ENCODE measurements at places on chromosomes 2 and 18.

DNA sequence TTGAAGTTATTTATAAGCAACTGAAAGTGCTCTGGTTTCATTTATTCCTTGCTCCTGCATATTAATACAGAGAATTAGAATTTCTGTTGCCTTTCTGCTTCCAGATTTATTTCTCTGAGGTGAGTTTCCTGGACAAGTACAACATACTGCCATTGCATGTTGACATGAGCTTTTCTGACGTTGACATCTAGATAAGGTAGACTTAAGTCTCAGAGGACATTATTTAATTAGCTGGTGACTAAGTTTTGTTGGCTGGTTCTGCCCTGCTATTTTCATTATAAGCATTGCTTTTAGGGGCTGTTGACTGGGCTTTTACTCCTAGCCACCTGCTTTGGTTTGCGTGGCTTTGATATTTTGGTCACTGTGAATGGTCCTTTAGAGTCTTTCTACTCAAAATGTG, 282.9 kb upstream of the SPRED2 start:
- DNase-seq, result no peak

GRCh38 chr2:222336442-222336841, 37.6 kb upstream of the PAX3 start:
- DNase-seq, result no peak

DNA sequence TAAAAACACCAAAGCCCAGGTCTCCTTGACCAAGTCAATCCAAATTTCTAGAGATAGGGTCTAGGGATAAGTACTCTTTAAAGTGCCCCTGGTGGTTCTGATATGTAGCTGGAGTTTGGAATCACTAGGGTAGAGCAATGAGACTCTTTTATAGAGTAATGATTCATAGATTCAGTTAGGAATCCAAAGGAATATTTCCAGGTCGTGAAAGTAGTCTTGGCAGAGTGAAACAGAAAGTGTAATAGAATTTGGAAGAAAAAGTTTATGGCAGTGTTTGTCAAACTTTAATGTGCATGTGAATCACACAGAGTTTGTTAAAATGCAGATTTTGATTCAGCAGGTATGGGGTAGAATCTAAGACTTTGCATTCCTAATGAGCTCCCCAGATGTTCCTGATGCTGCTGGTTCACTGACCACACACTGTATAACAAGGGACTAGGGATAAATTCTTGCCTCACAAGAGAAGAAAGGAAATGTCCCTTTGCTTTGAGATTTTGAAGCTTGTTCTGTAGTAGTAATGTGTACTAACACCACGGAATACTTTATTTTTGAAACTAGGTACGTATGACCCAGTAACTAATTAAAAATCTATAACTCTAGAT, 1.8 kb downstream of the UPP2 start:
- DNase-seq, result no peak

DNA sequence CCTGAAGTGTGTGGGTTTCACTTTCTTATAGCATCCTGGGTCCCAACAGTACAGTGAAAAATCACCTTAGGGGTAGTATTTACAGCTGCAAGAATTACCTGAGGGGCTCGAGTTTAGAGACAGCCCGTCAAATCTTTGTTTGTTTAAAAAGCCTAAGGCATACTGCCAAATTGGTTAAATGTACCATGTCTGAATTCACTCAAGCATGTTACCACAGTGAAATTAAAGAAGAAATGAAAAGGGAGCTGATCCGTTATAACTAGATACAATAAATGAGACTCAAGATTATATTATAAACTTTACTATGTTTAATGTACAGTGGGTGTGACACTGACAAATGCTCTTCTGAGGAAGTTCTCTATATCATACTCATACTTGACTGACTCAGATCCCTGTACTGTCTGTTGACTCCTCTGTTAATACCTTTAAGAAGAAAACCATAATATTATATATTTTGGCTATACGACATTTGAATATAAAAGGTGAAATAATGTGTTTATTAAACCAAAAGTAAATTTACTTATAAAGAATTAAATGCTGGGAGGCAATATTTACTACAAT, 107.3 kb downstream of the TMEFF2 start:
- no peak for DNase-seq

- DNase-seq, result no peak
Observed at GRCh38 chr2:174669336-174669735, 71.7 kb upstream of the WIPF1 start.

DNA sequence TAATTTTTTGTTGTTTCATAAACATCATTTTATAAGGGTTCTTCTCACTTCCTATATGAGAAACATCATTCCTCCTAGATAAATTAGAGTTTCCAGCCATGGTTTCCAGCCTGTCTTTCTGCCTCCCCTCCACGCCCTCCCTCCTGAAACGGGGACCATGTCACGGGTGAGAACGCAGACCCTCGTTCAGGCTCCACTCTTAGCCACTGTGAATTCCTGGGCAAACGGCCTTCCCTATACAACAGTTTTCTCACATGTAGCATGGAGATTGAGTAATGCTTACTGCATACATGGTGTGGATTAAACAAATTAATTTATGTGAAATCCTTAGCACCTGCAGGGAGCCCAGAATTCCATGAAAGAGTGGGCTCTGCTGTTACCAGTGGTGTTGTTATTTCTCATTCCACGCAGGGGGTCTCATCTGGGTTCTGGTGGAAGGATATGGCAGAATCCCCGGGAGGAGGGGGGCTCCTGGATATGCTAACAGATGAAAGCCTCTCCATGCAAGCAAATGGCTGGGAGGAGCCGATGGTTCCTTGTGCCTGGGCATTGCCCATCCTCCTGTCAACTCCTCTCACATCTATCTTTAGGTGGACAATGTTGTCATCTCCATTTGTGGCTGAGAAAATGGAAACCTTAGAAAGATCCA, 54.0 kb upstream of the TWIST2 start:
- DNase-seq, result no peak

DNA sequence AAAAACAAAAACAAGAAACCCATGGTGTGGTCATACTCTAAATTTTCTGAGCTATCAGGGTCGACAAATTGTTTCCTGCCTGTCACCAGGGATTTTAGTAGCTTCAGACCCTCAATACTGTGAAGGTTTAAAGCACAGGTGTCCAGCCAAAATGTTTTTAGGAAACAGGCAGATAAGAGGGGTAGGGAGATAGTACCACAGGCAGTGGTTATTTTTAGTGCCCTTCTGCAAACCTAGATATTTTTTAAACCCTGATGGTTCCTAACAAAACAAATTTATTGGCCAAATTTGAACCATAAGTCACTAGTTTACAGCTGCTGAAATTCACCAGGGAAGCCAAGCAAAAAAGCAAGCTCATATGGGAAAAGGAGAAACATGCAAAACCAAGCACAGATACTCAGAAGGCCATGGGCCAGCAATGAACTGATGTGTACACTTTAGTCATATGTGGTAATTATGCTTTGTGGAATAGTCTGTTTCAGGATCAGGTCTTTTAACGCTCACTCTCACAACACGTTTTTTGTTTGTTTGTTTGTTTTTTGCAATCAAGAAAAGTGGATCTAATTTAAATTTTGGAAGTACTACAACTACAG, 156.8 kb upstream of the STK17B start:
- DNase-seq, result no peak

DNA sequence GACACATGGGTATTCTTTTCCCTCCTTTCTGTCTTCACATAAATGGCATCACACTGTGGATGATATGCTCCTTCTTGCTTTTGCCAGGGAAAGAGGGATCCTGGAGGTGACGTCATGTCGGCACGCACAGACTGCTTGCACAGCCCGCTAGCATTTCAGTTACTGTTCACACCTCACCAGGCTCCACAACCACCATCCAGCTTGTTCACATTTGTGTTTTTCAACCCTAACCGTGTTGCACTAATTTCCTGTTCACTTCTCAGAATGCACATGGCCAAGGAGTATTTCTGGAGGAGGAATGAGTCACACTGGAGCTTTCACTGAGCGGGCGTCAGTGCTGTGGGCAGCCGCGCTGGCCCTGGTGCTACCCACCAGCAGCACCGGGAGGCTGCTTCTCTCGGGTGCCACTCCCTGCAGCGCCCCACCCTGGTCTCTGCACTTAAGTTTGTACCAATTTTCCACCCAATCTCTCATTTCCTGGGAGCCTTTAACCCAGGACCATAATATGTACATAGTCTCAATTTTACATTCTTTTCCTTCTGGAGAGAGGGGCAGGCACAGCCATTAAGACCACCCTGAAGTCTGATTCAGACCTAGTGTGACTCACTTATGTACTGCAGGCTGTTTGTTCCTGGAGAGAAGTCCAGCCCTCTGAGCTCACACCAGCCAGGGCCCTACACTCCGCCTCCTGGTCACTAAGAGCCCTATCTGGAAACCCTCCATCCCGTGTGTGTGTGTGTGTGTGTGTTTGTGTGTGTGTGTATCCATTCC, 65.1 kb downstream of the MBP start:
- DNase-seq, result peak; percentile 46

- no peak for DNase-seq
Observed at GRCh38 chr2:236866542-236867340, 218.9 kb upstream of the COPS8 start.

GRCh38 chr2:160015746-160016145, 46.7 kb downstream of the PLA2R1 start:
- DNase-seq, result no peak

GRCh38 chr2:189427872-189428271, 13.4 kb upstream of the WDR75 start:
- no peak for DNase-seq

GRCh38 chr2:27441958-27442919, at the start of gene KRTCAP3:
Gene KRTCAP3 (plus strand): TSS chr2:27442381. CDS start chr2:27442413, 32 bp downstream.
- peak; percentile 45 for DNase-seq

GRCh38 chr2:158266111-158266510, 164.4 kb downstream of the UPP2 start:
- DNase-seq, result no peak

GRCh38 chr2:111135910-111136297, 15.2 kb downstream of the BCL2L11 start:
- DNase-seq, result no peak

GRCh38 chr2:15780234-15780633, 160.1 kb upstream of the MYCN start:
- no peak for DNase-seq

- no peak for DNase-seq
Observed at GRCh38 chr2:25383806-25384205, 42.1 kb upstream of the DNMT3A start.

DNA sequence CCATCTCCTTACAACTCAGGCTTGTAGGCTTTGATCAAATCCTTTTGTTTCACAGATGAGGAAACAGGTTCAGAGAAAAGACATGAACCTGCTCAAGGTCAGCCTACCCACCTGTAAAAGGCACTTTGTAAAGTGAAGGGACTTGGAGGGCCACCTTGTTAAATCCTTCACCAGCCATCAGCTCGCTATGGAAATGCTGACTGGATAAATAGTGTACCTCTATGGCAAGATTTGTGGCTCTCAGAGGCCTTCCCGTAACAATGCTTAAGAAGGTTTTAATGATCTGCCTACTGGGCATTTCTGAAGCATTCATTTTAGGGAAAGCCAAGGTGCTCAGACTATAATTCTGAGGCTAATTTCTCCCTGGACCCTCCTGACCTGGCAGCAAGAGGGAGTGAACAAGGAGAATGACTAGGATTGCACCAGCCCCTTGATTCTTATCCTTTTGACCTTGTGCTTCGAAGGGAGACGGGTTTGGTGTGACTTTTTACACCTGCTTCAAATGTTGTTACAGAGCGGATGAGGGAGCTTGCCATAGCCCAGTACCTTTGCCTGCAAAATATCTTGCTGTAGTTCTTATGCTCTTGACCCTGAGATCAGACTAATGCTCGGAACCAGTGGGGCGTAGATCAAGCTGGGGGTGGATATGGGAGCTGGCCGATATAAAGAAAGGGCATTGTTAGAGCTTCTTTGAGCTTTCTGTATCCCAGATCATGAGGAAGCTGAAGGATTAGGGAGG, 90.9 kb upstream of the CXCR4 start:
- DNase-seq, result no peak

- no peak for DNase-seq
Observed at GRCh38 chr2:27489118-27489497, 435 bp downstream of the IFT172 start.

GRCh38 chr2:219612577-219613286, 14.7 kb upstream of the SLC4A3 start:
- DNase-seq, result no peak

DNA sequence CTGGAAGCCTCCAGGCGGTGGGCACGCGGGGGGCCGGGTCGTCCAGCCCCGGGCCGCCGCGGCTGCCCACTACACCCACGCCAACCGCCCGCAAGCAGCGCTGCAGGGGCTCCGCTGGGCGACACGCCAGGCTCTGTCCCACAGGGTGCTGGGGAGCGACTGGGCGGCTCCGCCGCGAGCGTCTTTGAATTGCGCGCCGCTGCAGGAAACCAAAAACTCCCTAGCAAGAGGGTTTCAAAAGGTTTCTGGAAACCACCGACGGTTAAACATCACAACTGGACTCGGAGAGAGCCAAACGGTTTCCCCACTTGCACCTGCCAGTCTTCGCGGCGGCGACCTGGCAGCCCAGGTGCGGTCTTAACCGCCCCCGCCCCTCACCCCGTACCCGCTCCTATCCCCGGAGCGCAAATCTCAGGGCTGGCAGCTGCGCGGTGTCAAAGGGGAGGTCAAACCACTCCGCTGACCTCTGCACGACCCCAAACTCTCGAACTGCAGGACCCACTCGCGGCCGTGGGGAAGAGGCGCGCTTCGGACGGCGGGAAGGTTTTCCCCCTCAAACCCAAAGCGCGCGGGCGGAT, 1.0 kb downstream of the CXCR4 start:
- peak; percentile 55 for DNase-seq

GRCh38 chr2:235848055-235848454, 320.1 kb downstream of the GBX2 start:
- no peak for DNase-seq
